ENCODE measurements at places on chromosomes 3 and 15.
A peak's percentile ranks its signal among the peaks of the same experiment; 100 is the strongest.

- H3K27ac ChIP-seq = no peak overlapping the region
- H3K27me3 ChIP-seq = no peaks in the 10 kb centered on the region
- H3K4me1 ChIP-seq = no peaks in the 10 kb centered on the region
- H3K4me3 ChIP-seq = no peak overlapping the region
- DNase-seq = no peak
- H3K36me3 ChIP-seq = no peaks in the 10 kb centered on the region
Measured at GRCh38 chr3:150428562-150428961, 20.5 kb downstream of the TSC22D2 start.

DNA sequence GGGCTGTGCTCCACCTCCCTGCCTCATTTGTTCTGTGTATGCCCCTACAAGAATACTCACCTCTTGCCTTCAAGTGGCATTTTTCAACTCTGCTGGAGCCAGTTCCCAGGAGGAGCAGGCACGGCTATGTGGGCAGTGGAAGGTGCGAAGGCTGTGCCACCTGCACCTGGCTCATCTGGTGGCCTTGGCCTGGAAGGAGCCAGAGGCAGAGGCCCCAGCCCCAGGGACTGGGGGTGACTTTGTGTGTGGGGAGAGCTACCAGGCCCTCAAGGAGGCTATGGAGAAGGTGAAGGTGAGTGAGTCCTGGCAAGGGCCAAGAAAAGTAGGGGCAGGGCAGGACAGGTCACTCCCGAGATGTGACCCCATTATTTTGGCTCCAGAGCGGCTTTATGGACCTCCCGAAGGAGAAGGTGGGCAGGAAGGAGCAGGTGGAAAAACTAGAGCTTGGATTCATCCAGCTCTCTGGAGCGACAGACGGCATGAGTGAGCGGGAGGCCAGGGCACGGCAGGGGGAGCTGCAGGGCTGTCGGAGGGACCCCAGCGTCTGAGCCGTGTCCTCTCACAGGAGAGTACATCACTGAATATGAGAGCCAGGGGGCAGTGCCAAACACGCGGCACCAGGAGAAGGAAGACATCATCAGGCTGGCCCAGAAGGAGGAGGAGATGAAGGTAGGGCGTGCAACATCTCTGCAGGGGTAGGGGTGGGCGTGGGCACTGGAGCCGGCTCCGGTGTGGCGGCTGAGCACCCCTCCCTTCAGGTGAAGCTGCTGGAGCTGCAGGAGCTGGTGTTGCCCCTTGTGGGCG lies 57.3 kb upstream of the UBE2Q2 start:
- no peaks in the 10 kb centered on the region for H3K4me1 ChIP-seq
- no peaks in the 10 kb centered on the region for H3K36me3 ChIP-seq
- DNase-seq = no peak
- H3K27ac ChIP-seq = no peak overlapping the region

GRCh38 chr3:23501201-23501802 lies 298.2 kb downstream of the UBE2E2 start:
- H3K4me3 ChIP-seq = no peak overlapping the region
- no peak for DNase-seq
- peaks cover 9% of the 10 kb centered on the region for H3K4me1 ChIP-seq
- no peaks in the 10 kb centered on the region for H3K36me3 ChIP-seq
- no peak overlapping the region for H3K27ac ChIP-seq

- H3K4me3 ChIP-seq = no peak overlapping the region
- no peaks in the 10 kb centered on the region for H3K27me3 ChIP-seq
- H3K4me1 ChIP-seq = no peaks in the 10 kb centered on the region
- H3K36me3 ChIP-seq = no peaks in the 10 kb centered on the region
- no peak for DNase-seq
Measured at GRCh38 chr3:123290107-123290930, 88.6 kb downstream of the SEC22A start.

DNA sequence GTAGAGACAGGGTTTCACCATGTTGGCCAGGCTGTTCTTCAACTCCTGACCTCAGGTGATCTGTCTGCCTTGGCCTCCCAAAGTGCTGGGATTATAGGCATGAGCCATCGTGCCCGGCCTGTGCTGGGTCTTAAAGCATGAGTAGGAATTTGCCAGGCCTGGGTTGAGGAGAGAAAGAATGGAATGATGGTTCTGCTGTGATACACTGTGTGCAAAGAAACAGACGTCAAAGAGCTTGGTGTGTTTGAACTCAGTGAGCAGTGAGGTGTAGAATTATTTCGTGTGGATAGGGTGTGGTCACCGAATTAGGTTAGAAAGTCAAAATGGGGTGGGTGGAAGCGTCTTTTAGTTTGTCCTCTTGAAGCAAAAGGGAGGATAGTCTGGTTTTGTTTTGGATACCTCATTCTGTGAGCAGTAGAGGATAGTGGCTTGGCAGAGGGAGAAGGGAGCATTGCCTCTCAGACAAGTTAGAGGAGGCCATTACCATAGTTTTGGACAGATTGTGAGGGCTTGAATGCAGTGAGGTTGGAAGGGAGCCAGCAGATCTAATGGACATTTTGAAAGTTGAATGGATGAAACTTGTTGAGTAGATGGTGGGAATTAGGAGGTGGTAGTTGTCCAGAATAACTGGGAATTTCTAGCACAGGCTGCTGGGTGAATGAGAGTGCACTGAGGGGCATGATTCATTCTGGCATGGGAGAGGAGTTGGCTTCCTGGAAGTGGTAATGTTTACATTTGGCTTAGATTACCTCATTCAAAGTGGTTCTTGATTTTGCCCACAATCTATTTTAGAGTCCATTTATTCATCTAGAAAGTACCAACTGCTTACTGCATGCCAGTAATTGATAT lies 27.2 kb downstream of the AKAP13 start:
- H3K36me3 ChIP-seq = no peaks in the 10 kb centered on the region
- H3K27me3 ChIP-seq = no peaks in the 10 kb centered on the region
- no peak overlapping the region for H3K4me3 ChIP-seq
- H3K4me1 ChIP-seq = peaks cover 63% of the 10 kb centered on the region
- no peak for DNase-seq
- peak overlapping the region; percentile 31 for H3K27ac ChIP-seq

GRCh38 chr15:63211549-63211948 lies 22.1 kb downstream of the RAB8B start:
- no peak overlapping the region for H3K4me3 ChIP-seq
- no peaks in the 10 kb centered on the region for H3K27me3 ChIP-seq
- DNase-seq = no peak

GRCh38 chr3:142646020-142646785 lies 50.0 kb downstream of the PLS1 start:
- no peaks in the 10 kb centered on the region for H3K27me3 ChIP-seq
- no peak for DNase-seq
- H3K4me1 ChIP-seq = no peaks in the 10 kb centered on the region

GRCh38 chr3:55180161-55180560 lies 252.3 kb upstream of the LRTM1 start:
- DNase-seq = no peak
- no peaks in the 10 kb centered on the region for H3K27me3 ChIP-seq
- H3K4me1 ChIP-seq = no peaks in the 10 kb centered on the region

DNA sequence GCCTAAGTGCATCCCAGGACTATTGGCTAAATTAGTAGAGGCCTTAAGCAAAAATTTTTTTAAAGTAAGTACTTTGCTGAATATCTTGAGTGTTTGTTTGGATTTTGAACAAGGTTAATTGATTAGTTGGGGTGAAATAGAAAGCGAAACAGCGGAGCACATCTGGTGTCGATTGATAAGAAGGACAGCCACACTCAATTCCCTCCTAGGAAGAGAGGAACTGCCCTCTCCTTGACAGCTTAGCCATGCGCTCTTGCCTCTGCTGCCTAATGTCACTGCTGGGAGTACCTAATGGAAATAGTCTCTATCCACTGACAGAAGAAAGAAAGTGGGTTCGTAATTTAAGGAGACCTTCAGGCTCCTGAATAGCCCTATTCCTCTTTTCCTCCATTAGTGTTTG lies 943.6 kb downstream of the DIPK2A start:
- H3K27me3 ChIP-seq = no peaks in the 10 kb centered on the region
- no peaks in the 10 kb centered on the region for H3K4me1 ChIP-seq

GRCh38 chr3:132394320-132394719 lies 23.0 kb upstream of the DNAJC13 start:
- no peaks in the 10 kb centered on the region for H3K36me3 ChIP-seq
- no peaks in the 10 kb centered on the region for H3K4me1 ChIP-seq
- H3K4me3 ChIP-seq = no peak overlapping the region

- H3K4me3 ChIP-seq = no peak overlapping the region
- no peaks in the 10 kb centered on the region for H3K27me3 ChIP-seq
- H3K4me1 ChIP-seq = no peaks in the 10 kb centered on the region
- no peak for DNase-seq
Measured at GRCh38 chr15:64665179-64665578, 110.2 kb downstream of the RBPMS2 start.

DNA sequence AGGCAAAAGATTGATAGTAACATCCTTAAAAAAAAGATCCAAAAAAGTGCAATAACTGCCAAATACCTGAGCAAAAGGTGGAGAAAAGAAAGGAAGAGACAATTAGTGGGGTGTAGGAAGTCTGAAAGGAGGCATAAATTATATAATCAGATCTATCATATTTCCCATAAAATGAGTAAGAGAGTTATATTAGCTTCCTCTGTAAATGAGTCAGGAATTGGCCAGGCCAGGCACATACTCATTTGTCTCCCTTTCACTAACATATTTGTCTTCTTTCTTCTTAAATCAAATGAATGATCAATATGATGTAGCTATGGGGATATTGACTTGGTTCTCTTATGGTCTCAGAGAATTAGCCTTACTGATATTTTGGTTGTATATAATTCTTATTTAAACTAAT lies 292.3 kb upstream of the CADM2 start:
- H3K27me3 ChIP-seq = no peaks in the 10 kb centered on the region
- H3K4me1 ChIP-seq = no peaks in the 10 kb centered on the region
- H3K27ac ChIP-seq = no peak overlapping the region
- DNase-seq = no peak
- H3K4me3 ChIP-seq = no peak overlapping the region

- no peak overlapping the region for H3K27ac ChIP-seq
- no peak for DNase-seq
- H3K27me3 ChIP-seq = no peaks in the 10 kb centered on the region
- H3K36me3 ChIP-seq = no peaks in the 10 kb centered on the region
- H3K4me3 ChIP-seq = no peak overlapping the region
Measured at GRCh38 chr3:116579840-116580239, 129.7 kb upstream of the TUSC7 start.

DNA sequence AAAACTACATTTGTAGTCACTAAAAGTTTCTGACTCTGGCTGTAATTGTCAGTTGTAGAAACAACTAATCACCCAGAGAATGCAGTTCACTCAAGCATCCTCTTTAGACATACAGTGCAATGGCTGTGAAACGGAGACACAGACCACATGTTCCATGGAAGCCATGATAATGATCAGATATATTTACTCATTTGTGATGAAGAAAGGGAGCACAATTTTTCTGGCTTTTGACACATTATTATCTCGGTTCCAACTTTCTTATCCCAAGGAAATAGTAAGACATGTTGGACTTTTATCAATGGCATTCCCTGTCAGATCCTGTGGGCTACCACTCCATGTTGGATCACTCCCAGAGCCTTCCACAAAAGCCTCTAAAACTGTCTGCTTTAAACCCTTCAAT lies 215.0 kb upstream of the LRIG1 start:
- H3K4me1 ChIP-seq = no peaks in the 10 kb centered on the region
- H3K4me3 ChIP-seq = no peak overlapping the region

DNA sequence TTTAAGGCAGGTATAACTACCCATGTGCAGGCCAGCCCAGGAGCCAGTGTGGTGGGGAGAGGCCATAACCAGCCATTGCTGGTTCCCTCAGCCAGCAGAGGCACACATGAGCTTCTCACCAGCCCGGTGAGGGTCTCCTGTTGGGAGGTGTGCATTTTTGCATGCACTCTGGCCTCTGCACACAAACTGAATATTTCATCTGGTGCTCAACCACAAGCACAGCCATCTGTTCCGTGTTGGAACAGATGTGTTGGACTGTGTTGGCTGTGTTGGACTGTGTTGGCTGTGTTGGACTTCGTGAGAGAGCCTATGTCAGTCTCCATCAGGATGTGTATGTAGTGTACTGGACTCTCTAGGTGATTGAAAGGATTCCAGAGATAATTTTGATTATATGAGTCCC lies 67.2 kb downstream of the RPL39L start:
- peaks cover 18% of the 10 kb centered on the region for H3K36me3 ChIP-seq
- H3K27me3 ChIP-seq = no peaks in the 10 kb centered on the region
- H3K4me1 ChIP-seq = no peaks in the 10 kb centered on the region
- no peak overlapping the region for H3K27ac ChIP-seq
- H3K4me3 ChIP-seq = no peak overlapping the region

DNA sequence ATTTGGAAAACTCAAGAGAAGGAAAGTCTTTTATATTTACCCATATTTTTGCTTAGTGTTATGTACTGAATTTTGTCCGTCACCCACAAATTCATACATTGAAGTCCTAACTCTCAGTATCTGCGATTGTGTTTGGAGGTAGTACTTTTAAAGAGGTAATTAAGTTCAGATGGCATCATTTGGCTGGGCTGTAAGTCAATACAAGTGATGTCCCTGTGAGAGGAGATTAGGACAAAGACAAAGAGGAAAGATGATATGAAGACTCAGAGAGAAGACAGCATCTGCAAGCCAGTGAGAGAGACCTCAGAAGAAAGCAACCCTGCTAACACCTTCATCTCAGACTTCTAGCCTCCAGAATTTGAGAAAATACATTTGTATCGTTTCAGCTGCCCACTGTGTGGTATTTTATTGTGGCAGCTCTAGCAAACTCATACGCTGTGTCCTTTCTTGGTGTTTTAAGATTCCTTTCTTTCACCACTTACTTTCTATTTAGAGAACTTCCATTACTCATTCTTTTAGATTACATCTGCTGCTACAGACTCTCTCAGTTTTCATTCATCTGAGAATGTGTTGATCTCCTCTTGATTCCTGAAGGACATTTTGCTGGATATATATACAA lies 17.0 kb downstream of the LRCH3 start:
- no peaks in the 10 kb centered on the region for H3K27me3 ChIP-seq
- H3K36me3 ChIP-seq = no peaks in the 10 kb centered on the region
- no peak overlapping the region for H3K4me3 ChIP-seq
- peaks cover 25% of the 10 kb centered on the region for H3K4me1 ChIP-seq
- no peak overlapping the region for H3K27ac ChIP-seq
- no peak for DNase-seq

GRCh38 chr3:48662753-48663488 lies at the start of gene CELSR3:
CELSR3 (minus strand) TSS chr3:48662886; CDS start chr3:48662634, 252 bp downstream.
- peaks cover 20% of the 10 kb centered on the region for H3K27me3 ChIP-seq
- peak within 1 kb of the TSS; percentile 57 for H3K4me3 ChIP-seq
- peak within 1 kb of the TSS; percentile 90 for H3K27ac ChIP-seq

DNA sequence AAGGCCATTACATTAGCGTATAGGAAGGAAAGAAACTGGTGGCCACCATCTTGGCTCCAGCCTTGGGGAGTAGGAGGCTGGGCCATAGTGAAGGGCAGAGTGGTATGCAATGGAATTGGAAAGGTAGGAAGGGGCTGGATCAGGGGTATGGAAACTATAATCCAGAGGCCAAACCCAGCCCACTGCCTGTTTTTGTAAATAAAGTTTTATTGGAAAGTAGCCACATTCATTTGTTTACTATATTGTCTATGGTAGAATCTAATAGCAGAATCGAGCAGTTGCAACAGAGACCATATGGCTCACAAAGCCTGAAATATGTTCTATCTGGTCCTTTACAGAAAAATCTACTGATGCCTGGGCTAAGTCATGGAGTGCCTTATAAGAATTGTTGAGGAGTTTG lies 14.1 kb upstream of the SH3BP5 start:
- DNase-seq = no peak
- H3K4me3 ChIP-seq = no peak overlapping the region
- no peaks in the 10 kb centered on the region for H3K4me1 ChIP-seq
- H3K27me3 ChIP-seq = no peaks in the 10 kb centered on the region
- peak overlapping the region; percentile 62 for H3K27ac ChIP-seq
